H9 (cell line): ENCODE measurements at places on chromosomes 12 and 14.

GRCh38 chr12:13455778-13456144 is 259.2 kb downstream of the EMP1 start:
- no peak for DNase-seq

DNA sequence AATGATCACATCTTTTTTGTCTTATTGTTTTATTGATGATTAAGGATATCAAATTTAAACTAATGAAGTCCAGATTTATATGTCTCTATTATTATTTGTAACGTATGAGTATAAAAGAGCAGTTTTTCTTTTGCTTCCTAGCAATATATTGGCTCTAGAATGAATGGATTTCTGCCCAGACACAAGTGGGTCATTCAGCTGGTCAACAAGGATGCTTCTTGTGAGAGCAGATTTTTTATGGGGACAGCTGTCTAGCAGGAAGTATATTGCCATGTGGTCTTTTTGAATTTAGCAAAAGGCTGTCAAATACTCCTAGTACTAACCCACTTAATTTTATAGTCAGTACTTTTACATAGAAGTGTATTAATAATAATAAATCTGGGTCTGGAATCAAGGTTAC is 1071.1 kb upstream of the FLRT2 start:
- no peak for DNase-seq

DNA sequence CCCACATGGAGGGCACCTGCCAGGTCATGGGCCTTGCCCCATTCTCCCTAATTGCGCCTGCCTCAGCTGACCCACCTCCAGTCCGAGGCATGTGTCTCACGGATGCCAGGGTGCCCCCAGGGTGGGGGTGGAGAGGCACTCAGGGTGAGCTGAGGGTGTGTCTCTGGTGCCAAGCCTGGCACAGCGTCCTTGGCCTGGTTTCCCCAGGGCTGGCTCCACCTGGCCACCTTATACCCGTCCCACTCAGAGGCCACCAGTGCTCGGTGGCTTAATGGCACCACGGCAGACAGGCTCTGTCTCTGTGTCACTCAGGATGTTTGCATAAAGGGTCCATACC is 33.6 kb upstream of the TDRD9 start:
- no peak for DNase-seq

DNA sequence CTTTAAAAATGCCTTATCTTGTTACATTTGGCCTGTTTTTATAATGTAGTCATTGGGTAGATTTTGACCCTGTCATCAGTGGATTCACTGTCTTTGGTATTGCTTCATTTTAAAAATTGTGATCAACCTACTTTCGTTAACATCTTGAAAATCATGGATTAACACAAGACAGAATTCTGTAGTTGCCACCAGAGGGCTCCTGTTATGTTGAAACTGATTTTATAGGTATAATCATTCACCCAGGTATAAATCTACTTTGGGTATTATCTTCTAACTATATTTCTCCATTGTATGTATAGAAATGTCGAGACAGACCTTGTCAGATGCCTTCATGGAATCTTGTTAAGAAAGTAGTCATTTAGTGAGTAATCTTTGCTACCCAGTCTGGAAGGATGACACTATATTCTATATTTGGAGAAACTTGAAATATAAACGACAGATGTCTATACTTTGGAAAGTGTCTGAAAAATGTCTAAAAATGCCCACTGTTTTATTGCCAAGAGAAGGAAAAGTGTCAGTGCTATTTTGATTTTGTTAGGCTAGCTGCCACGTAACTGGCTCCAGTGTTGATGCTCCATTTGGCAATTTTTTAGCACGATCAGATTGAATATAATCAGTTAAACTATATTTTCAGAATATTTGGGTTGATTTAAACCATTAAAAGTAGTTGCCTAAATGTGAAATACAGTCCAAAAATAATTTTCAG is 129.4 kb downstream of the PELI2 start:
- DNase-seq, result no peak

GRCh38 chr12:93403988-93404803 is 26.5 kb downstream of the NUDT4 start:
- no peak for DNase-seq

DNA sequence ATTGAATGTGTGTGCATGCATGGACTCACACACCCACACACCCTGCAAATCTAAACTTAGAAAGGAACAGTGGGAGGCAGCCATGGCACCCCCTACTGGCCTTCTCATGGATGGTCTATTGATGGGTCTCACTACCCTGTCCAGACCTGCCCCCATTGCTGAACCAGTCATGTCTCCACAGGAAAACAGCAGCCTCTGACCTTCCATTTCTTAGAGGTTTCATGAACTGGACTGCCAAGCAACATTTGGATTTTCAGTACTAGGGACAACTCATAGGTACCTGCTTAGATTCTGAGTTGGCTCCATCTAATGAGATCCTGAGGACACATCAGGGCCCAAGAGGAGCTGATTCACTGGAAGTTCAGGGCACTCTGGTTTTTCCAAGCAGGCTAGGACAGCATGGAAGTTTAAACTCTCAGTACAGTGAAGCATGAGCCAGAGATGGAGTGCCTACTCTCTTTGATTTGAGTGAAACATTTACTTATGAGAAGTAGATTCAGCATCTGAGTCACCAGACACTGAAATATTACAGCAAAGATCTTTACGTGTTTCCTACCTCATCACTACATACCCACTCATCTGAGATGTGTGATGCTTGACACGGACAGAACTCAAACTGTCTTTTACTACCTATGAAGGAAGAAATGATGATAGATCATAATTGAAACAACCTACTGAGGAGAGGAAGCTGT is 98.9 kb upstream of the PLEKHG7 start:
- no peak for DNase-seq

GRCh38 chr14:53328841-53329240 is 175.7 kb upstream of the DDHD1 start:
- no peak for DNase-seq

- no peak for DNase-seq
These were observed 25.8 kb upstream of the KRT77 start for GRCh38 chr12:52729147-52729546.

DNA sequence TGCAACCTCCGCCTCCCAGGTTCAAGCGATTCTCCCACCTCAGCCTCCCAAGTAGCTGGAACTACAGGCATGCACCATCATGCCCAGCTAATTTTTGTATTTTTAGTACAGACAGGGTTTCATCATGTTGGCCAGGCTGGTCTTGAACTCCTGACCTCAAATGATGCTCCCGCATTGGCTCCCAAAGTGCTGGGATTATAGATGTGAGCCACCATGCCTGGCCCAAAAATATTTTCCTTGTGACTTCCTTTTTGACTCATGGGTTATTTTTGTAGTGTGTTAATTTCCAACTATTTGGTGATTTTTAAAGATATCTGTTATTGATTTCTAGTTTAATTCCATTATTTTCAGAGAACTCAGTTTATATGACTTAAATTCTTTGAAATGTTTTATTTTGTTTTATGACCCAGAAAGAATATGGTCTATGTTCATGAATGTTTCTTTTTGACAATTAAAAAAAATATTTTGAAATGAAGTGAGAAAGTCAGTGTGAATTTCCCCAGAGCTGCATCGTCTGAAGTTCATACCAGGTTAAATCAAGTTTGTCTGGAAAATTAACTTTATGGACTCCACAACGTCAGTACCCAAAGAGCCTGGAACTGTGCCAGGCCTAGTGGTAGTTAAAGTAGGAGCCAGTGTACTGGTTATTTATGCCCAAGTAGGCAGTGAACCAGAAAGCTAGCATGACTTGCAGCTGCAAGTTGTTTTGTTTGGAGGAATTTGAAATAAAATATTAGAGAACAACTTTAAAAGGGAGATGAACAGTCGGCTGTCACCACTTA is 2.8 kb upstream of the CDKL1 start:
- no peak for DNase-seq

DNA sequence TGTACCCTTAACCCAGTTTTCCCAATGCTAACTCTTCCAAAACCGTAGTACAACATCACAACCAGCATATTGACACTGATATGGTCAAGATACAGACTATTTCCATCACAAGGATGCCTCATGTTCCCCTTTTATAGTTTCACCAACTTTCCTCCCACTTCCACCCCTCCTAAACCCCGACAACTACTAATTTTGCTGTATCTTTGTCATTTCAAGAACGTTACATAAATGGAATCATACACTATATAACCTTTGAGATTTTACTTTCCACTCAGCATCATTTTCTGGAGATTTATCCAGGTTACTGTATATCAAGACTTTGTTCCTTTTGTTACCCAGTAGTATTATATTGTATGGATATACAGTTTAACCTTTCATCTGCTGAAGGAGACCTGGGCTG is 88.9 kb downstream of the MED13L start:
- DNase-seq, result no peak

- no peak for DNase-seq
These were observed 88.3 kb downstream of the IRF2BPL start for GRCh38 chr14:76940021-76940760.

GRCh38 chr12:115683240-115683780 is 594.2 kb downstream of the MED13L start:
- DNase-seq, result no peak

DNA sequence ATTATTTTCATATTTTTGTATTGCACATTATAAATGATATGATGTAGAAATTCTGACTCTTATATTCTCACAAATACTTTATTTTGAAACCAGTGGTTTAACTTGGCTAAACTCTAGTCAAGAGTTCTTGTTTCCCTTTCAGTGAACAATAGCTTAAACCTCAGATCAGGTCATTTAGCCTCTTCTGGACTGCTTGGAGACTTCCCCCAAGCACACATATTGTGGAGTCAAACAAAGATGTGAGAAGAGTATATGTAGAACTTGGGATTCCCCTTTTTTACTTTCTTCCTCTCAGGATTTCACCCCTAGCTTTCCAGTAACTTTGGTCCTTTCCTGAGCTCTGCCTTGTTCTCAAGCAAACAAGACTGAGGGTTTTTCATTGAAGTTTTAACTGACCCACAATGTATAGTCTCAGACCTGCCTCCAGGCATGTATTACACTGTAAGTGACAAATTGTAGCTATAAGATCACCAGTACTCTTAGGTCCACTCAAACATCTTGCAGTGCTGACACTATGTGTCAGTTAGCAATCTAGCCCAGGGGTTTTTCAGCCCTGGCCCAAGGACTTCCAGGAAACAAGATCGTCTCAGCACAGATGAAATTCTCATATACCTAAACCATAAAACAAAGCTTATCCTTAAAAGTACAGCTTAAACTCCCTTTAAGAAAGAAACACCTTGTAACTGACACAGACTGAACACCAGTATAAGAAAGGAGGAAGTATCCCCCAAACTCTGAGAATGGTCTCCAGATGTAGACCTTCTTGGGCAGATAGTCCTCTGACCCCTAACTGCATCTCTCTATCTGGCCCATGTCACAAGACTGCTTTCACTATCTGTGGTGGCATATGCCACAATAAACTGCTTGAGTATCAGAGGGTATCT is 98.6 kb downstream of the SLC6A15 start:
- no peak for DNase-seq
